Adrenal gland (tissue), 19 donors: ENCODE measurements at places on chromosomes 2 and 18. TPM values are rescaled to one million over a fixed set of nuclear protein-coding genes. Genes with fewer than 3 reads are reported as not detected.
A peak's percentile ranks its signal among the peaks of the same experiment; 100 is the strongest.

- H3K36me3 ChIP-seq: no peaks in the 10 kb centered on the region
- peak overlapping the region; percentile 65 for H3K27ac ChIP-seq
- no peak for DNase-seq
- H3K4me1 ChIP-seq: peaks cover 4% of the 10 kb centered on the region
Observed at GRCh38 chr2:128261245-128262128, 57.2 kb downstream of the HS6ST1 start.

DNA sequence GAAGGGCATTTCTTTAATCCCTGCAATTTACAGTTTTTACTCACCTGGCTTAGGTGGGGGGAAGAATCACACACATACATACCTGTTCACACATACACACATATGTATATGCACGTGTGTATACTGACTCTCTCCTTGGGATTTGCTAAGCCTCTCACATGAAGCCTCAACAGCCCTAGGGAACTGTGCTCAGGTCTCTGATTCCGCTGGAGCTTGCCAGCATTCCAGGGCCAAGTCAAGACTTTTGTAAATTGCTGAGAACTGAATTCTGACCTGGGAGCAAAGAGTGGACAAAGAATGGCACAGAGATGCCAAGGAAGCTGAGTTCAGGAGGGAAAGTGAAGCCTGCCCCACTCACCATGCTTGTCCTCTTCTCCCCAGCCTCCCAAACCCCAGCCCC, 177.3 kb downstream of the TMEM247 start:
- H3K36me3 ChIP-seq: no peaks in the 10 kb centered on the region
- no peak overlapping the region for H3K4me3 ChIP-seq
- no peaks in the 10 kb centered on the region for H3K27me3 ChIP-seq
- DNase-seq: no peak
- no peaks in the 10 kb centered on the region for H3K4me1 ChIP-seq
- H3K27ac ChIP-seq: peak overlapping the region; percentile 82

- H3K36me3 ChIP-seq: no peaks in the 10 kb centered on the region
- H3K27me3 ChIP-seq: no peaks in the 10 kb centered on the region
- no peak overlapping the region for H3K4me3 ChIP-seq
- DNase-seq: no peak
- H3K4me1 ChIP-seq: no peaks in the 10 kb centered on the region
- H3K27ac ChIP-seq: no peak overlapping the region
Observed at GRCh38 chr2:181779288-181780021, 99.1 kb upstream of the NEUROD1 start.

The ELOA2 gene
- not detected for total RNA-seq
